Stimulated activated CD4-positive, alpha-beta T cell treated with anti-CD3 and anti-CD28 coated beads, Interleukin-4, amount 100 ng/mL, for 4 hours (primary cell): ENCODE measurements at places on chromosomes 4 and X.

- DNase-seq: no peak
Measured at GRCh38 chrX:9911487-9911886, 55.7 kb upstream of the CLDN34 start.

- DNase-seq: no peak
Measured at GRCh38 chrX:37809970-37810369, 30.1 kb downstream of the CYBB start.

- DNase-seq: no peak
Measured at GRCh38 chr4:8721621-8722020, 129.1 kb downstream of the CPZ start.

DNA sequence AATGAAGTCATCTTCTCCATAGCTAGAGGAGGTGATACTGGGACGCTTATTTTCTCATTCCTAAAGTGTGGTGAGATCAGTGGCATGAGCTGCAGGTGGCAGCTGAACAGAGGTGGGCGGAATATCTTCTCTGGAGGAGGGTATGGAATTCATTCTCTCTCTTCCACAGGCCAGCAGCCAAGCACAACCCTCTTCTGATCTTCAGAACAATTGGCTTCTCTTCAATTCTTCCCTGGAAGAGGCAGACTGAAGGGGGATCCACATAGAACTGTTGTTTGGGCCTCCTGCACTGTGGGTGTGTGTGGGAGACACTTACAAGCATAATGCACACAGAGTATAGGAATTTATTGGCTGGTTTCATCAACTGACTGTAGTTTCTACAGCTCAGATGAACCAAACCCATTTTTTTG, 180.4 kb upstream of the RASGEF1B start:
- no peak for DNase-seq

- DNase-seq: no peak
Measured at GRCh38 chr4:168634276-168634802, 137.5 kb downstream of the PALLD start.

- no peak for DNase-seq
Measured at GRCh38 chrX:150548251-150548650, 20.2 kb upstream of the MTM1 start.

DNA sequence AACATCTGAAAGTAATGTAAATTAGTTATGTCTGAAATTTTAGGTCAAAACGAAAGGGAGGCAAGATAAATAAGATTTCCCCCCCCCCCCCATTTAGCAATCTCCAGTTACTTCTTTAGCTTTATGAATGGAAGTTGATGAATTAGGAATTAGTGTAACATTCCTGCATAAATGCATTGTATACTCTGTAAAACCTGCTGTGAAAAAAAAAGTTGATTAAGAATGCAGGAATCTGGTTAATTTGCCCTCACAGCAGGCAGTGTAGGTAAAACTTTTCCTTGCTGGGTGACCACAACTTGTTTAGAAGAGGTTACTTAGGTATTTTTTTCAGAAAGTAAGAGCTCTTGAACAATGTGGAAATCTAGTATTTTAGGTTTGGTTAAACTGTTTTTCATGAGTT, 15.3 kb downstream of the LARP7 start:
- no peak for DNase-seq
